ENCODE measurements at places on chromosomes 6 and 20. TPM values are rescaled to one million over a fixed set of nuclear protein-coding genes. Genes with fewer than 3 reads are reported as not detected.

DNA sequence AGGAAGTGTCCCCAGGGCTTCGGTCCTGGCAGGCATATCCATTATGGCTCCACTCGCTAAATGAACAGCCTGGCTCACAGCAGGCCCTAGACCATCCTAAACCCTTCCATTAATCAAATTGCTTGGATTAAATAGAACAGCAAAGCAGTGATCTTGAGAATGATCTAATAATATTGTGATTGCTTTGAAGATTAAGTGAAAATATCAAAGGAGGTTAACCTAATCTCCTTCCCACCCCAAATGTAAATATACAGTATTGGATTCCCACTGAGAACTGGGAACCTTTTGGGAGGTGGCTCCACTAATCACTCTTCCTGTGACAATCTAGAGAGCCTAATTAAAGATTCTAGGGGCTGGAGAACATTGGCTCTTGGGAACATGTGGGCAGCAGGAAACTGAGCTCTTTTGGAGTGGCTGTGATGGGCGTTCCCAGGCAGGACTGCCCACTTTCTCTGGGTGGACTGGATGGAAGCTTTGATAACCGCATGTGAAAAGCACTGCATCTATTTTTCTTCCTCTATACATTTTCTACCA, 68.3 kb upstream of the FRMD1 start:
- DNase-seq = peak; percentile 68

- no peak for DNase-seq
Observed at GRCh38 chr6:75848274-75848673, 99.2 kb downstream of the MYO6 start.

DNA sequence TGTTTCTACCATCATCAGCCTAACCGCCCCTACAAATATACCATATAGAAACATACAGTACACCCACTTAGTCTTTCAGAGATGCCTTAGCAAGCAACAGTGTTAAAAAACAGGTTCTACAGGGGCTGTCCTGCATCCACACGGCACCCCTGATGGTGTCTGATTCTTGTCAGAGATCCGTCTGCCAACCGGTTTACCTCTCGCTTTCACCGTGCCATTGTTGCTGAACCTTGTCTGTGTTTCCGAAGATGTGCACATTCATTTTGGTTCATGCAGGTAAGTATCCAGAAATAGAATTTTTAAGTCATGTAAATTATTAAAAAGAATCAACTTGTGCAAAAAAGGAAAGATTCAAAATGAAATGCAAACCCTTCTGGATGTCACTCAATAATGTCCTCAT, 52.9 kb downstream of the EPHA7 start:
- no peak for DNase-seq

GRCh38 chr6:150033207-150033771, 8.0 kb upstream of the RAET1L start:
- no peak for DNase-seq

GRCh38 chr6:26022132-26022472, 59.5 kb downstream of the TRIM38 start:
- no peak for DNase-seq

GRCh38 chr6:5044866-5045265, 40.3 kb upstream of the PPP1R3G start:
- DNase-seq = no peak

DNA sequence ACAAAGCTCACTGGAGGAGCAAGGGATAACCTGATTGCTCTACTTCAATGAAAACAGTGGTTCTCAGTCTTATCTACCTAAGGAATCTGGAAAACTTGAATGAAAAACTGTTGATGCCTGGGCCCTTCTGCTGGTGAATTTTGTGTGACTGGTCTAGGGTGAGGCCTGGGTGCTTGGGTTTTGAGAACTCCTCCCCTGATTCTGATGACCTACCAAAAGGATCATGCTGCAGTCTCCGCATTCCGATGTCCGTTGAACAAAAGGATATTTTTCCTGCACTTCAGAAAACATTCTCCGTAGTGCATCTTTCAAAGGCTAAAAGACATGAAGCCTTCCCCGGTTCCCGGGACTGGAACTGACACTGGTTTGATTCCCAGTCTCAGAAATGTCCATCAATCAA, 157.9 kb downstream of the SYNDIG1 start:
- DNase-seq = no peak

GRCh38 chr20:43542161-43542560, 16.7 kb upstream of the SGK2 start:
- DNase-seq = no peak

Gene OPRM1
- 1.2 TPM for total RNA-seq

Gene CST2
- total RNA-seq = not detected

Gene CASS4
- total RNA-seq = 8.1 TPM

Gene NEDD9
- 43.0 TPM for total RNA-seq

Gene SIGLEC1
- total RNA-seq = 13.8 TPM

Measured in esophagus muscularis mucosa (tissue), 4 donors.